ENCODE measurements at places on chromosomes 1 and 21.
A peak's percentile ranks its signal among the peaks of the same experiment; 100 is the strongest.

- DNase-seq, result no peak
Observed at GRCh38 chr1:165910764-165911421, 83.5 kb downstream of the UCK2 start.

- peak; percentile 80 for DNase-seq
Observed at GRCh38 chr21:42117229-42117966, 46.3 kb downstream of the UMODL1 start.

DNA sequence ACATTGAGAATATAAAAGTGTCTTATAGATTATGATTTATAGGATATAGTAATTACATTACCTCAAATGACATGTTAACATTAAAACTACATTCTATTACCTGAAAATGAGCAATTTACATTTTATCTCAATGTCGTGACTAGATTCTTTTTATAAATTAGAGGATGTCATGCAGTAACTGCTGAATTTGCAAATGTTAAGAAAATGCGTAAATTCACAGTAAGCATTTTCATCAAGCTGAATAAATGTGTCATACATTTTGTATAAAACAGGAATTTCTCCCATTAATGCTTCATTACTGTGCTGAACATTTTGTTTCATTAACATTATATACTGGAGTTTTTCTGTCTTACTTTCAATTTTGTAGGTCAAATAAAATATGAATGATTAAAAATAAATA, 1460.7 kb upstream of the B3GALT2 start:
- no peak for DNase-seq

DNA sequence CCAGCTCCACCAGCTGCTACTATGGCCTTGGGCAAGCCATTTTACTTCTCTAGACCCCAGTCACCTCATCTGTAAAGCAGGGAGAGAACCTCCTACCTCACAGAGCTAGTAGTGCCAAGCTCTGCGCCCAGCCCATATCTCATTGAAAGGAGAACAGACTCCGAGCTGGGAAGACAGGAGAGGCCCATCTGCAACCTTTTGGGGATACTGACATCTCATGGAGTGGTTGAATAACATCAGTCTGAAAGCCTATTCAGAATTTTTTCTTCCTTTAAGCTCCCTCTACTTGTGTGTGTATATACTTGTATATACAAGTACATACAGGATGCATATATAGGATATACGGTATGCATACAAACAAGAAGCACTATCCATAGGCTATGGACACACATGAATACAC, 279.5 kb upstream of the POU3F1 start:
- no peak for DNase-seq

DNA sequence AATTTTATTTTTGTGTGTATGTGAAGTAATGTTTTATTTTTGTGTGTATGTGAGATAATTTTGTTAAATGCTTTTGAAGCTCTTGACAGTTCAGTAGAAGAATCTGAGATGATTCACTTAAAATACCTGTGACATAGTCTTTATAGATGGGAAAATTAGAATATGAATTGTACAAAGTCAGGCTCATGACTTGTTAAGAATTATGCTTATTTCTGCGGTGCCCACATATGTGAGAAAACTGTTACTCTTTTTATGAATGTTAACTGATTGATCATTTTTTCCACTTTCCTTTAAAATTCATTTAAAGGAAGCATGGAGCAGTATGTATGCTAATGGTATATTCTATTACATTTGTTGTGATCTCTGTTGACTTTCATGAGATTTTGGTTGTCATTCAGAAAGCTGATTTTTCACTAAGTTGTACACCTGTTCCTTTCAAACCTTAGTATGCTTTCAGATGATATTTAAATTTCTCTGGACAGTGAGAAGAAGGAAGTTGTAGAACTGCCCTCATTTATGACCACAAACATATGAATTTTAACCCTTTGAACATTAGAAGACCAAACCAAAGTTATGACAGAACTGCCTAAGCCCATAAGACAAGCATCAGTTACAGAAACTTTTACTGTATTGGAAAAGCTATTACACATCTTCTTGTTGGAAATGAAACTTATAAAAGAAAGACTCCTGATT, 110.1 kb downstream of the POU2F1 start:
- DNase-seq, result no peak

DNA sequence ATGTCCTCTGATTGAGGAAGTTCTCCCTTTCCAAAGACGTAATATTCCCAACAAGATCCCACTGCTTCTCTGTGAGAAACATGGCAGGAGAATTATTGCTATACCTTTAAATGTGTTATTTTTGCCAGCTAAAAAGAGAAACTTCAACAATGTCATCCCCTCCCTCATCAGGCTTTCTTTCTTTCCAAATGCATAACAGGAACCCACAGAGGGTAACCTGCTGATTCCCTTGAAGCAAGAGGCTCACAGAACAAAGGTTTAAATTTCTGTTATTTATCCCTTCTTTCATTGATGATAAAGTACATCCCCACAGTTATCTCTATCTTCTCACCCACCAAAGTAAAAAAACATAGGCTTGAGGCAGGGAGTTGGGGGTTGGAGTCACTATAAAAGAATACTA, 102.1 kb downstream of the SLC30A10 start:
- DNase-seq, result no peak
